ENCODE measurements at places on chromosomes 12 and 14.

GRCh38 chr12:6492838-6493496 is at the start of gene MRPL51:
Gene MRPL51, minus strand, starts transcription at chr12:6493262. Its CDS starts 126 bp downstream, at chr12:6493136.
- peak; percentile 96 for DNase-seq

- DNase-seq, result no peak
Observed at GRCh38 chr12:43226151-43226550, 325.9 kb downstream of the ADAMTS20 start.

DNA sequence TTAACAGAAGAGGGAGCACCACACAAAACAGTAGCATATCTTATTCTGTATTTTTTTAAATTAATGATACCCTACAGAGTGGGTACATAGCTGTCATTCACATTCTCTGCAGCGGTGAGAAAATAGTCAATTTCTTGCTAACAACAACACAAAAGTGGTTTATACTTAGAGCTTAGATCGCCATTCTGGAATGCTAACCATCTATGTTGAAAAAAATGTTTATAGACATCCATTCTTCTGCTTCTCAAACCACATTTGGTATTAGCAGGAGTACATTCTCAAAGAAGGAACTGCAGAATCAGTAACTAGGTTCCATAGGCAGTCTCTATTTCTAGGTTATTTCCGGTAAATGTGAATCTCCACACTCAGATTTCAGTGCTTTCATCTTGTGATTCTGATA is 185.9 kb downstream of the PPFIA2 start:
- no peak for DNase-seq

- no peak for DNase-seq
Observed at GRCh38 chr12:70040141-70040540, 203.1 kb upstream of the CNOT2 start.

- DNase-seq, result peak; percentile 92
Observed at GRCh38 chr14:26394150-26394810, 203.6 kb downstream of the NOVA1 start.

DNA sequence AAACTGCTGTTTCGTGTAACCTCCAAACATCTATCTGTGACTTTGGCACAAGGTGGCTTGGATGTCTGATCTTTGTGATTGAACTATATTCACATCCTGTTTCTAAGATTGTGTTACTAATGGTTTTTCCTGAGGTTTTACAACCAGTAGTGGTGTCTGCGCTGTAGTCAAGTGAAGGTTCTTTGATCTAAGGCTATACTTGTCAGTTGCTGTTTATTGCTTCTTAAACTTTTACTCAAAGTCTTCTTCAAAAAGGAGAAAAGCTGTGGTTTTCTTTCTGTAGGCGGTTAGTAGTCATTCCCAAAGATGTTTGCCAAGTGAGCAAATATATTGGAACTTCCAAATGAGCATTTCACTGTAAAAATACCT is 12.3 kb upstream of the CALM1 start:
- DNase-seq, result no peak

GRCh38 chr12:12097891-12098690 is 27.4 kb downstream of the BCL2L14 start:
- DNase-seq, result no peak

DNA sequence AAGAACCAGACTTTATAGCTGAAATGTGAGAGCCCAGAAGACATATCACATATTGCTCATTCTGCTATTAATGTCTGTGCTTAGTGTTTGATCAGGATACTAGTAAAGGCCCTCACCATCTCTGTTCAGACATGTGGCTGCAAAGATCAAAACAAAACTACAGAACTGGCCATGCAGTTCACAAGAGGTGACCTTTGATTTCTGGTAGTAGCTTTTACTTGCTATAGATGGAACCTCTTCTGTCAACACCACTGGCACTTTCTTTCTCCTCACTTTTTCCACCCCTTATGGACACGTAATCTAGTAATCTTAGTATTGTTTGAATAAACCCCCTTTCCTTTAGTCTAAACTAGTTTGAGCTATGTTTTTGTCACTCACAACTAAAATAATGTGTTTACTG is 214.8 kb downstream of the EPS8 start:
- DNase-seq, result no peak

DNA sequence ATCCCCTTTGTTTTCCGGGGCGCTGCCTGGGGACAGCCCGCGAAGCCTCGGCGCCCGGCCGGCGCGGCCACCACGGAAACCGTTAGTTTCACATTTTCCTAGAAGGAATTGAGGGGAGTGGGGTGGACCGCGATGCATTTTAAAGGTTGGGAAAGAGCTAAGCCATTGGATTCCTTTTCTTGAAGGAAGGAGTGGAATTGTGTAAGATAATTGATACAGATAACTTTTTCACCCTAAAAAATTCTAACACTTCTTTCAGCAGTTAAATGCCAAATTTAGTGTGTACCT is 137.1 kb downstream of the MON2 start:
- no peak for DNase-seq

DNA sequence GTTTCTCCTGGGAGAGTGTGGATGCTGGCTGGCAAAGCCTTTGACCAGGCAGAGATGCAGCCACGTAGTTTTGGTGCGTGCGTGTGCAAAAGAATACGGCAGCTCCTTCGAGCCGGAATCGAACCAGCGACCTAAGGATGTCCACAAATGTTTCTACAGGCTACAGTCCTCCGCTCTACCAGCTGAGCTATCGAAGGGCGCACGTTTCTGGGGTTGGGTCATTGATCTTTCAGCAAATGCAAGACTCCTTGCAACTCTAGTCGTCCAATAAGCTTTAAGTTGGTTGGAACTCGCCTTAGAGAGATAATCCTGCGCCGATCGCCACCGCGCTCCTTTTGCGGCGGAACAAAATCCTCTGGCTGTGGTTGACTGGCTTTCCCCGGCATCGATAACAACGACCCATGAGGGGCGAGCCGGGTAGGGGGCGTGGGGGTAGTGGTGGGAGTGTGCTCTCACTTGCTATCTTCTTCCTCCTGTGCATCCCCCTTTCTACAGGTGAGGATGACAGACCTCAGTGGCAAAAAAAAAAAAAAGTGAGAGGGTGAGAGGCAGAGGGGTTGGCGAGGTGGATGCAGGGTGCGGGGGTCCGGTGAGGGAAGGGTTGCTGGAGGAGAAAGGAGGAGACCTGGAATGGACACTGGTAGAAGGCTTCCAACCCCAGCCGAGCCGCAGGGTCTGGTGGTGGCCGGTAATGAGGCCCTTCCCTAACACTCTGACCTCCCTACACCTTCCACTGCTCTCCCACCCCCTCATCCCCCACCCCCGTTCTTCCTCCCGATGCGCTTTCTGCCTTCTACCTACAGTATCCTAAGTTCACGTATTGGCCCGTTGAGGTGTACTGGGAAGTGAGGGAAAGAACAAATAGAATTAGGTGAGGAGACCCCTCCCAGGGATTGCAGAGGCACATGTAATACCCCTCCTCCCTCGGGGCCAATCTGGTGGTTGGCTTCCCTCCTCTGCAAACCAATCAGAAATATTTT is 11.8 kb upstream of the OR6S1 start:
- no peak for DNase-seq

GRCh38 chr12:6775185-6776174 is 3.2 kb downstream of the LAG3 start:
- DNase-seq, result no peak

- DNase-seq, result no peak
Observed at GRCh38 chr14:103892247-103892646, 36.0 kb upstream of the TDRD9 start.

DNA sequence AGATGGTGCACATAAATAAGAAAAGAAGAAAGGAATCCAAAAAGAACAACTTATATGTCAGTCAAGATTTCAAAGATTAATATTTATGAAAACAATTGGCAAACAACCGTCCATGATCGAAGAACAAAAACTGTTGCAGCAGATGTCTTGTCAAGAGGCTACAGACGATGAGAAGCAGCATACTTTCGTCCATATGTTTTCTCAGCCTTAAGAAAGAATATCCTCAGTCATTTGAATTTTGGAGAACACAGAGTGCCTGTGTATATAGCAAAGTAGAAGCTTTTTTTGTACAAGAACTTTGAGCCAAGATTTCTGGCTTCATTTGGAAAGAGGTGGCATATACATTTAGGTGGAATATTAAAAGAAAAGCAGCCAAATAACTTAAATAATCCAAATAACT is 297.2 kb downstream of the ITPR2 start:
- DNase-seq, result no peak
